A172 (cell line): ENCODE measurements at places on chromosomes 16 and 17. TPM values are rescaled to one million over a fixed set of nuclear protein-coding genes. Genes with fewer than 3 reads are reported as not detected.
A peak's percentile ranks its signal among the peaks of the same experiment; 100 is the strongest.

DNA sequence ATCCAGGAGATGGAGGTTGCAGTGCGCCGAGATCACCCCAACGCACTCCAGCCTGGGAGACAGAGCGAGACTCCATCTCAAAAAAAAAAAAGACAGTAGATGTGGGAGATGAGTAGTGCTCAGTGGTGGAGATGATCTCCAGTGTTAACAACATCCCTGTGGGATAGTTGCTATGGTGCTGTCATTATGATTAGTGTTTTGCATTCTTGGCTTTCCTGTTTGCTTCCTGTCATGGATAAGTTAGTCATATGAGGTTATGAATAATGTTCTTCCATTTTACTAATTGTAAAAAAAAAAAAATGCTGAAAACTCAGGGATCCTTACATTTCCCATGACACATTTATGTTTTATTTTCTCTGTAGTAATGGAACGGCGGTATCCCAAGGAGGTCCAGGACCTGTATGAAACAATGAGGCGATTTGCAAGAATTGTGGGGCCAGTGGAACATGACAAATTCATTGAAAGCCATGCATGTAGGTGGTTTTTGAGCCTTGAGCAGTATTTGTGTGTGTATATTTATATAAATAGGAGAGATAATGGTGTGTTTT lies 24.5 kb upstream of the DUSP14 start:
- DNase-seq, result peak; percentile 73

GRCh38 chr17:77856551-77857305 lies 101.8 kb upstream of the TNRC6C start:
- DNase-seq, result no peak

- DNase-seq, result no peak
Measured at GRCh38 chr17:33052856-33053255, 61.2 kb downstream of the SPACA3 start.

- no peak for DNase-seq
Measured at GRCh38 chr17:52138752-52139151, 19.8 kb downstream of the CA10 start.

GRCh38 chr17:33106525-33107165 lies 115.0 kb downstream of the SPACA3 start:
- no peak for DNase-seq

- no peak for DNase-seq
Measured at GRCh38 chr17:28950017-28950751, 1.1 kb downstream of the PHF12 start.

CCL3 gene
- total RNA-seq, result not detected in 2 replicates
